NCI-H774 (cell line): ENCODE measurements at places on chromosomes 16 and 17.

GRCh38 chr16:3094289-3095027, 4.6 kb downstream of the ZSCAN10 start:
- peak; percentile 3 for DNase-seq

- peak; percentile 15 for DNase-seq
Observed at GRCh38 chr17:14320734-14321475, 20.0 kb downstream of the HS3ST3B1 start.

DNA sequence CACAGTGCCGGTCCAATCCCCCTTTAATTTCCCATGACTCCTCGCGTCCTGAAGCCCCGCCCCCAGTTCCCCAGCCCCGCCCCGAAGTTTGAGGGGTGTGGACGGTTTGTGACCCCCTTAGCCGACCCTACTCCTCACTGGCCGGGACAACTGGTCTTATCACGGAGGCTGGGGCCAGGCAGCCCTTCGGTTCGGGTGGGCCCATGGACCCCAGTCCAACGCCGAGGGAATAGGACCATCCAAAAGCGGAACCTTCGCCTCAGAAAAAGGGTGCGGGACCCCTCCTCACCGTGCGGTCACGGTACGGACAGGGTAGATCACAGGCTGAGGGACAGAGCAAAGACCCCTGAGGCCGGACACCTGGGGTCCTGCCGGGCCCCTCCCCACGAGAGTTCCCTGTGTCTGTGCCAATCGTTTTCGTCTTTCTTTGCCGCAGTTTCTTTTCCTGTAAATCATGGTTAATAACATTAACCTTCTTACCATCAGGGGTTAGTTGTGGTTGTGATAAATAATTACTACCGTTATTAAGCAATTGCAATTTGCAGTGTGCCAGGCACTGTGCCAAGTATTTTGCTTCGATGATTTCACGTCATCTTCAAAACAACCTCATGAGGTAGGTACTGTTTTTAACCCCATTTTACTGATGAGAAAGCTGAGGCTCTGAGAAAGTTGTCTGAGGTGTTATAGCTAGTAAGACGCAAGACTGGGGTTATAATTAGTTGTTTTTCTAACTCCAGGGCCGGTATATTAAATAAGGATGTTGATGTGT, 543 bp downstream of the TMUB2 start:
- DNase-seq, result peak; percentile 79

DNA sequence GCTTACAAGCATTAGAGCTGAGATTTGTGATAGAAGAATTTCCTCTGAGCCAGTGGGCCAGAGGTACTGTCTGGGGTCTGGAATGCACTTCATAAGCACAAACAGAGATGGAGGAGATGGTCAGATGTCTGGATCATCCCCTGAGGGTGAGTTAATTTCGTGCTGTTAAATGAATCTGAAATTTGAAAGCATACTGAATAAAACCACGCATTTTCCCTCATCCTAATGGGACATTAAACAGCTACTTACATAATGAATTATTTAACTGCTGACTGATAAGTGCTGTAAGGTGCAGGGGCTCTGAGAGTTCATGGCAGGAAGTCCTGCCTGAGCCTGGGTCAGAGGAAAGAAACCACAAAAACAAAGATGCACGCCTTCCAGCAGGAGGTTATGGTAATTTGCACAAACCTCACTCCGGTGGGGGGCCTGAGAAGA, 136.3 kb upstream of the XYLT1 start:
- no peak for DNase-seq

GRCh38 chr17:51869387-51869786, 289.1 kb downstream of the CA10 start:
- DNase-seq, result no peak

GRCh38 chr17:31446195-31446967, 54.9 kb downstream of the RAB11FIP4 start:
- DNase-seq, result no peak

- no peak for DNase-seq
Observed at GRCh38 chr16:77899416-77899815, 111.1 kb downstream of the VAT1L start.

GRCh38 chr16:9447195-9447551, 355.7 kb downstream of the HAPSTR1 start:
- DNase-seq, result no peak

- DNase-seq, result no peak
Observed at GRCh38 chr16:1541293-1542165, 8.1 kb downstream of the TMEM204 start.

DNA sequence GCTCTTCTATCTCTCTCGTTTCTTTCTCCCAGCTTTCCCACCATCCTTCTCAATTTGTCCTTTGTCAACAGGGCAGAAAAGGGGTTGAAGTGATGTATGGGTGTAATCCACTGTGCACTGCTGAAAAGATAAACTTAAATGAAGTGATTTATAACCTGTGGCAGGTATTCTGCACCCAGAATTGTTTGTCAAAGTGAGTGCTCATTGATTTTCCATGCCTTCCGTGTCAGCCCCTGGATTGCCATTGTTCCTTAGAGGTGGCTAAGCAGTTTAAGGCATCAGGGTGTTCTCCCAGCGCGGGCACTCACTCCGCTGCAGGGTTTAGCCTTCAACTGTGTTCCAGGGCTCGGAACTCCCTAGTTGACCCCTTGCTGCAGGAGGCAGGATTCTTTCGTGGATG, 82.9 kb downstream of the PITPNC1 start:
- peak; percentile 20 for DNase-seq

- no peak for DNase-seq
Observed at GRCh38 chr16:63131503-63131902, 1095.3 kb upstream of the CDH8 start.

- no peak for DNase-seq
Observed at GRCh38 chr16:88977018-88977811, at the start of gene CBFA2T3. Gene CBFA2T3 (minus strand): TSS chr16:88977207. CDS start chr16:88976807, 400 bp downstream.

DNA sequence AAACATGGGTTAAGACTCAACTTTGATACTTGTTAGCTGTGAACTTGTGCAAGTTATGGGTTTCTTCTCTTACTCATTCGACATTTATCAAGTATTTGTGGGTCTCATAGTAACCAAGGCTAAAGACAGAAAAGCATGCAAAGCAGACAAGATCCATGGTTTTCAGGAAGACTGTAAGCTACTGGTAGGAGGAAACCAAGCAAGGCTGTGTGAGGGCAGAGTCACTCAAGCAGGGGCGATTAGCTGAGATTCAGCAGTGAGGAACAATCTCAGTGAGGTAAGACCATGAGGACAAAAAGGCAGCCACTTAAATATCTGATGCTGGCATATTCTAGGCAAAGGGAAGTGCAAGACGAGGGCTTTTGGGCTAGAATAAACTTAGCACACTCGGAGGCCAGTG, 29.5 kb downstream of the MBTD1 start:
- no peak for DNase-seq
